ENCODE measurements at places on chromosomes 6 and 20. TPM values are rescaled to one million over a fixed set of nuclear protein-coding genes. Genes with fewer than 3 reads are reported as not detected.
A peak's percentile ranks its signal among the peaks of the same experiment; 100 is the strongest.

DNA sequence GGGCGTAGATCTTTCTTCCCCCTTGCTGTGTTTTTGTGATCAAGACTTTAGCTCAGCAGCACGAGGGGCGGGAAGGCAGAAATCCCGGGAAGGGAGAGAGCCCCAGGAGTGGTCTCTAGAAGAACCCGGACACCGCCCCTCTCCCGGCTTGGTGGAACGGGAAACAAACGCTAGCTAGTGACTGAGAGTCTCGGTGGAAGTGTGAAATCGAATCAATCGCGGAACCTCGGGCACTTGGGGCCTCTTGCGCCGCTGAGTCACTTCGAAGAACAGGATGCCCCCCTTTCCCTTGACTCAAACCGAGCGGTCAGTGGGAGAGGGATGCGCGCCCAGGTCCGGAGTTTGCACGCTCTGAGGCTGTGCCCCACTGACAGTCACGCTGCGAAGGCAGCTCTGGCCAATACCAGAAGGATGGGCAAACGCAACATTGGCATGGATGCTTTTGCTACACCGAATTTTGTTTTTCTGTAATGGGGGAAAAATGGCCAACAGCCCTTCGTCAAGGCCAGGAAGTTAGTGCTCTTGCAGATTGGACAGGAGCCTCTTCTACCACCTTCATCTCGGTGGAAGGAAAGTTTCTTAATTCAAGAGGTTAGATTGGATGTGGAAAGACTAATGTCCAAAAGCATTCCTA is 1.6 kb upstream of the OLIG3 start:
- peak; percentile 35 for ATAC-seq

DNA sequence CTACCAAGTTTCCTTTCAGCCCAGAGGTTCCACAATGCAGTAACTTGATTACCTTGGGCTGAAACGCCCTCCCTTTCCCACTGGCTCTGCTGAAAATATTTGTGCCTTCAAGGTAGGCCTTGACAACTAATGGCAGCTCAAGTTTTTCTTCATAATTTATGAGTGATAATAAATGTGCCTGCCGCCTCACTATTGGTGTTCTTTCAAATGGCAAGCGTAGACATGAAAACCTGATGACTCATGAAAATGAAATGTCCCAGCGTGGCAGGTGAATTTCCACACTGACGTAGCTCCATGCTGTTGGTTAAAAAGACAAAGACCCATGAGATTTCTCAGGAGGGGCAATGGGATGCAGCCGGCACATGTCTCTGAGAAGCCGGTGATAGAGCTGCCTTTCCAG is 107.2 kb upstream of the GGTLC1 start:
- no peak for ATAC-seq

DNA sequence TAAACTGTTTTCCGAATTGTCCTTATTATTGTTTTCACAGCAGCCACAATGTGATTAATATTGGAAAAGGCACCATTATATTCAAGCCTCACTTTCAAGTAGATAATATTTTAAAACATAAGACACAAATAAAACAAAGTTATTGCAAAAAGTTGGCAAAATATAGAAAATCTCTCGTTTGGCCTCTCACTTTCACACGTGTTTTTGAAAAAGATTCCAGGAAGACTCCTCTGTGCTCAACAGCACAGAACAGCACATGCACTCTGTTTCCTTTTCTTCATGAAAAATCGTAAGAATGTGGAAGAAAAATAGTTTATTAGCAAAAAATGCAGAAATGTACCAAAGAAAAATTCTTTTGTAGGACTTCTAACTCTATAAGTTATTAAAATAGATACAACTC is 46.7 kb downstream of the PRKN start:
- no peak for ATAC-seq

DNA sequence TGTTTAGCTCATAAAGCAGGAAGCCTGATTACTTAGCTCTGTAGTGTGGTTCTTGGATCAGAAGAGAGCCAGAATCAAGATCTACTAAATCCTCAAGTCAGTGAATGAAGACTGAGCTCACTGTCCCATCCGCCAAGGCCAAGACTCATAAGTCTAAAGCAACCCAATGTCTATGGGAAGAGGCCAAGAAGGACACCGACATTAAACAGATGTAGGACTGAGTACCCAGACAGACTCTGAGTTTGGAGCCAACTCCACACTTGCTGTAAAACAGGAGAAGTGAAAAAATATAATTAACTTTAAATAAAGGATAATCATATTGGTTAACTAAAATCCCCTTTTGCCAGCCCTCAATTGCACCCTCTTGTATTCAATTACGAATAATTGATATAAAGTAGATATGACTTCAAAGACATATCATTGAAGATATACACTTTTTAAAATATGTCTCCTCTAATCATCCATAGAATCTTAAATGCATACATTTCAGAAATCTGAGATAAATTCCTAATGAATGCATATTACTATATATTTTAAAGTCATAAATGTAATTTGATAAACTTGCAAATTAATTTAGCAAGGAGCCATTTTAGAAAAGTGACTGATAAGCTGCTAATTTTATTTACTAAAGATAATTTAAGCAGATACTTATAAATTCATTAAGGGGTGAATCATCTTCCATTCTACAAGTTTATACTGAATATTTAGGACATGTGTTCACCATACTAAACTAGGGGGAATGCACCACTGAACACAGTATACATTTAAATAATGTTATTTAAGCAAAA is 617.0 kb upstream of the ARID1B start:
- no peak for ATAC-seq

DNA sequence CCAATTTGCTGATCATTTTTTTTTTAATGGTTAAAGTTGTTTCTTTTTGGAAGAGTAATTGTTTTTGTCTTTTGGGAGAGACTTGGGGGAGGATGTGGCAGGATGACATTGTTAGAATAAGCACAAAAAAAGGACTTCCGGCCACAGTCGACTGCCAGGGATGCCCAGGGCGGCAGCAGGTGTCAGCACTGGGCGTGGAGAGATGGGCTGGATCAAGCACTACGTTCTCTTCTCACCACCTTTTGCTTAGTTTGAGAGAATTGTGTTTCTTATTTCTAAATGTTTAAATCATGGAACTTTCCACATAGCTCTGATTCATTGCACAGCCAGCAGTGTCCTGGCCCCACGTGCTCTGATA is 104.6 kb upstream of the FRMD1 start:
- ATAC-seq: no peak

GRCh38 chr20:25750765-25751696 is 54.4 kb upstream of the ZNF337 start:
- peak; percentile 93 for ATAC-seq

DNA sequence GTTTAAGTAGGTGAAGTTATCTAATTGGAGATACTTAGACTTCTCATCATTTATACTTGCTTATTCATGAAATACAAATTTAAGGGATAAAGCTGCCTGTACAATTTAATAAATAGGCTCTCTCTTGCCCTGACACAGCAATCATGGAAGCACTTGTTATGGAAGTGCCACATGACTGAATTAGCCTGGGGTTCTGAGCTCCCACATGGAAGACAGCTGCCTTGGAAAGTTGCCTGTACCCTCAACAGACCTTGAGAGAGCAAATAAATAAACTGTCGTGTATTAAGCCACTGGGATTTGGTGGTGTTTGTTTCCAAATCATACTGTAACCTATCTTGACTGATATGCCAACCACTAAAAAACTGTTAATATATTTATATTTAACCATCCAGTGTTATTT is 87.0 kb upstream of the RSPO3 start:
- ATAC-seq: no peak

DNA sequence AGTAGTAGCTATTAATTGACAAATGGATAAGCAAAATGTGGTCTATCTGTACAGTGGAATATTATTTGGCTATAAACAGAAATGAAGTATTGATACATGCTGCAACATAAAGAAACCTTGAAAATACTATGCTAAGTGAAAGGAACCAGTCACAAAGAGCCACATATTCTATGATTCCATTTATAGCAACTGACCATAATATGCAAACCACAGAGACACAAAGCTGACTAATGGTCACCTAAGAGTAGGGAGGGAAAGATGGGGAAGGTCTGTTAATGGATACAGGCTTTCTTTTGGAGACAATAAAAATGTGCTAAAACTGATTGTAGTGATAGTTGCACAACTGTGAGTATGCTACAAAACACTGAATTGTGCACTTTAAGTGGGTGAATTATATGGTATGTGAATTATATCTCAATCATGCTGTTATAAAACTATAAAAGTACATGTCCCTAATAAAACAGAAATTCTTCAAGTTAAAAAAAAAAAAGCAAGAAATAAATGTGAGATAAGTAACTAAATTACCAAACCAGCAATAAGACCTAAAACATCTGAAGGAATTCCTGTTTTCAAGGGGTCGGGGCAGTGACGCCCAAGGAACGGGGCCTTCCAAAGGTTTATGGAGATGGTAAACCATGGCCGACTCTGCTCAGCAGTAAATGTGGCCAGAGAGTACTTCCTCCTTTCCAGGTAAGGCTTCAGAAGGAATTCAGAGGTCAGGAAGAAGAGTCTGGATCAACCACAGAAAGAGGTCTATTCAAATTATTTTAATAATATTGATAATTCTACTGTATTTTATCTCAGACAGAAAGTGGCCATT is 75.4 kb downstream of the ARHGAP18 start:
- ATAC-seq: no peak

- ATAC-seq: no peak
Observed at GRCh38 chr6:35943390-35943789, 22.5 kb upstream of the SRPK1 start.

- no peak for ATAC-seq
Observed at GRCh38 chr6:84853901-84854300, 89.5 kb upstream of the TBX18 start.

GRCh38 chr6:168664956-168665355 is 224.0 kb downstream of the SMOC2 start:
- no peak for ATAC-seq

DNA sequence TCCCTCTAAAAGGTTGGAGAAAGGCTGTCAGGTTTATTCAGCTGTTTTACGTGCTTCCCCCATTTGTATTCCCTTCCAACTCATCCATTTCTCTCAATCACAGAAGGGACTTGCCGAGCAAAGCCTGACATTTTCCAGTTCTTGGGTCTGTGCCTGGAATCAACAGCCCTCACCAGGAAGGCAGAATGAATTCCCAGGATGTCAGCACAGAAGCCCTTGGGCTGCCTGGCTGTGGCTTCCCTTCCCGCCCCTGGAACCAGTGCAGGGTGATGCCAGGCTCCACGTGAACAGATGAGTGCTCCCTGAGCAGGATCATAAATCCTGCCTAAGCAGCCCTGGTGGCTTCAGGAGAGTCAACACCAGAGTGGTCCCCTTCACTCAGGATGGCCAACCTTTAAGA is 86.1 kb upstream of the CD83 start:
- ATAC-seq: no peak

DNA sequence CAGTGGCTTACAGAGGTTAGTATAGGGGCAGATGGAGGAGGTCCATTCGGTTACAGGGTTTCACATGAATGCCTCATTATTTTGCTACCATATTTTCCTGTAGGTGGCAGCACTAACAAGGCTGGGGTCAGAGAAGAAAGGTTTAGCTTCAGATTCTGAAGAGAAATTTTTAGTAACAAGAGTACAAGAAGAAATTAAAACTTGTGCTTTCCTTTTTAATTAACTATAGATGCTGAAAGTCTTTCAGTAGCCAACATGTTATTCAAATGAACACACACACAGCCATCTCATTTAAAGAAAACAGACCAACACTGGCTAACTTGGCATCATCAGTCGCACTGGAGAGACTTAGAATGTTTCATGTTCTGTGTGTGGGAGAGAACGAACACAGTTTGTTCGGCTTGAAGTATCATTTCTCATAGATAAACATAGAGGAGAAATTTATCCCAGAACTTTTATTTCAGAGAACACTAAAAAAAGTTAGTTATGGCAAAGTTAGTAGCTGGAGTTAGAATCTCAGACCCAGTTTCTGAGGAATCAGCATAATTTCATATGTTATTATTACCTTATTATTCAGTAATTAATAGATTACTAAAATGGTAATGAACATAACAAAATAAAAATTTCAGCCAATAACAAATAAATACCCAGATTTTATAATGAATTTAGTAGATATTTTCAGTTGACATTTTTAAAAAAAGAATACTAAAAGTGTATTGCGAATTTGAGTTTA is 314.0 kb upstream of the RSPO3 start:
- no peak for ATAC-seq

DNA sequence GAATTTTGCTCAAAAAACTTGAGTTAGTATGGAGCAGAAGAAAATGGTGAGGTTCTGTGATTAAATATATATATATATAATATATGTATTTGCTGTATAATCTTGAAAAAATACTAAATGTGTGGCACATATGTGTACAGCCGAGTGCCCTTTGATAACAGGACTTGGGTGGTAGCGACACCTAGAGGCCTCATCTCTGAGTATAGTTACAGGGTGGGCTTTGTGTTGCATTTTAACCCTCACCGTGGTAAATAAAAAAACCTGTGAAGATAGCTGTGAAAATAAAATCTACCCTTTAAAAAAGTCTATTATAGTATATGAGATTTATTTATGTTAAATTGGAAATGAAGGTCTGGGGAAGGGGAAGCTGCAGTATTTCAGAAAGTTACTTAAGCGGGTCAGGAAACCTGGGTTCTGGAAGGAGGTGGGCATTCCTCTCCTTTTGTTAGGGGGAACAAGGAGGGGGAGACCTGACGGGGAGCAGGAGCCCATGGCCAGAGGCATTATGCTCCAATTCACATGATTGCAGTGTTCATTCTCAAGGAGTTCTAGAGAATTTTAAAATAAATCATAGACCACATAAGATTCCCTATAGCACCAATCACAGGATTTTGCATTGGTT is 82.7 kb downstream of the SH3BGRL2 start:
- ATAC-seq: peak; percentile 58

GRCh38 chr6:31299947-31300346 is 28.1 kb upstream of the HLA-C start:
- ATAC-seq: no peak

DNA sequence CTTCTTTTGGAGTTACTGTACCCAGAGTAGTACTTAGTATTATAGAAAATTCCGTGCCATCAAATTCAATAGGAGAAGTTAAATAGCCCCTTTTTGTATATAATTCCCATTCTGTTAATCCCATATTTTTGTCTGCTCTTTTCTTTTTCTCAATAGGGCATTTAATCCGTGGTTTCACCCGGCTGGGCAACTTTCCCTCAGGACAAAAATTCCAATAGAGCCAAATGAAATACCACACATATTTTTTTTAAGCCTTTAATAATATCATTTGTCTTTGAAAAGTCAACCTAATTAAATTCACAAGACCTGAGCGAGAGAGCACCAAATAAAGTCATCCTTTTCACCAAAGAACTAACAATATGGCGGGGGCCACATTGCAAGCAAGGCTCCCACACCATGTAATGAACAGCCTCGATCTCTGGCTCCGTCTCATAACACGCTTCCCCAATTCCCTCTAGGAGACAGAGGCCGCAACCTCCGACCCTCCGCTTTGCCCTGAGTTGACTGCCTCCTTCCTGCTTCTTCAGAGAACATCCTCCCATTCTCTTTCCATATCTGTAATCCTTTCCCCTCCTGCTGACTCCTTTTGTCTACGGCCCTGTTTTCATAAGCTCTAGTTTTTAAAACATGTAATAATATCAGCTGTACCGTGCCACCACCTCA is 13.6 kb downstream of the NHSL1 start:
- ATAC-seq: no peak

GRCh38 chr20:63177785-63178445 is 38.0 kb downstream of the YTHDF1 start:
- ATAC-seq: no peak

Gene RIMS1
- not detected for total RNA-seq

Gene KCNB1
- total RNA-seq: not detected

Gene HLA-DRA
- 13.6 TPM for total RNA-seq

Gene GABRR1
- total RNA-seq: not detected

Gene GPX5
- not detected for total RNA-seq

Gene SLC17A3
- 0.67 TPM for total RNA-seq

Gene LATS1
- 27.9 TPM for total RNA-seq

Gene C6orf141
- total RNA-seq: not detected

Gene TREML2
- 3.3 TPM for total RNA-seq

Gene TRIM15
- not detected for total RNA-seq

Gene EPM2A
- 8.4 TPM for total RNA-seq

Gene FOXP4
- 11.6 TPM for total RNA-seq

All from activated T-helper 17 cell treated with anti-CD3 and anti-CD28 coated beads, Interleukin-2, amount 50 U/mL, for 72 hours (primary cell).